Stimulated activated CD4-positive, alpha-beta T cell treated with anti-CD3 and anti-CD28 coated beads, Interleukin-2, amount 100 ng/mL, for 4 hours (primary cell): ENCODE measurements at places on chromosomes 6 and 20.
A peak's percentile ranks its signal among the peaks of the same experiment; 100 is the strongest.

- no peak for DNase-seq
Measured at GRCh38 chr6:11692451-11693376, 85.9 kb downstream of the ADTRP start.

- DNase-seq = no peak
Measured at GRCh38 chr6:130624046-130624445, 203.2 kb upstream of the SMLR1 start.

DNA sequence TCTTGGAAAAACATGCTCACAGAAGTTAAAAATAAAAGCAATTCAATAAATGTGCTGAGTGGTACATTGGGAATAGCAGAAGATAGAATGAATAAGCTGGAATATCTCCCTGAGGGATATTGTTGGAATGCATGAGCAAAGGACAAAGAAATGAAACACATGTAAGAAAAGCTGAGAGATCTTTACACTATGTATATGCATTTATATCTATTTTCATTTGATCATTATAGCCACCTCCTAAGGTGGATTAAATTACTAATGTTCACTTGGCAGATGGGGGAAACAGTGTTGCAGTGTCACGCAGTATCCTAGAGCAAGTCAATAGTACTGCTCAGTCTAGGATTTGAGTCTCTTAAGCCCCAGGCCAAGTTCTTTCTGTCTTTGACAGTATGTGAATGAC is 542.0 kb upstream of the MARCKS start:
- no peak for DNase-seq

- DNase-seq = peak; percentile 69
Measured at GRCh38 chr6:90080876-90081481, 186.7 kb downstream of the GJA10 start.

- peak; percentile 66 for DNase-seq
Measured at GRCh38 chr6:44096612-44097011, 30.6 kb downstream of the MRPL14 start.

DNA sequence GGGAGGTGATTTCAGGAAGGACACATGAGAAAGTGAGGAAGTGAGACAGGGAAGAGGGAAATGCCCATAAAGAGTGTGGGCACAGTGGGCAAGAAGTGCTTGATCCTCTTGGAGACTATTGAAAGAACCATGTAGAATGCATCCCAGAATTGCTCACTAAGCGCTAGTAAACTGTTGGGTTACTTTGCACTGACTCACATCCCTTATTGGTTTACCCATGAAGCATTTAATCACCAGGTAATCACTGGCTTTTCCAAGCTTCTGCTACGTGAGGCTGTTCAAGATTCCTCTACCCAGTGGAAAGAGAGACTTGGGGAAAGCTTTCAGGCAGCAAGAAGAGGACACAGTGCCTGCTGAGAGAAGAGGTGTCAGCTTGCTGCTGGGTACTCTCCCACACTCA is 410.0 kb upstream of the JAG1 start:
- DNase-seq = no peak

- DNase-seq = no peak
Measured at GRCh38 chr20:39890697-39891096, 798.3 kb downstream of the MAFB start.

DNA sequence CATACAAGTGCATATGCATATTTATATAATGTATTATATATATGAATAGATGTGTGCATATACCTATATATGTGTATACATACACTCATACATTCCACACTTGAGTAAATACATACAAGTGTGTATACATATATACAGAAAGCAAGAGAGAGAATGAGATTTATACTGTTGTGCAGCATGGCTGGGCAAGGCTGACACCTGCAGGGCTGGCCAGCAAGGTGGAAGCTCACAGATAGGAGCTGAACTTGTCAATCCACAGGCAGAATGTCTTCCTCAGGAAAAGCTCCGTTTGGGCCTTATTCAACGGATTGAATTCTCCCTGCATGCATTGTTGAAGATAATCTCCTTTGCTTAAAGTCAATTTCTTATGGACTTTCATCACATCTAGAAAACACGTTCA is 256.7 kb downstream of the ZNF217 start:
- no peak for DNase-seq

- no peak for DNase-seq
Measured at GRCh38 chr6:114595591-114595990, 252.8 kb upstream of the HS3ST5 start.

DNA sequence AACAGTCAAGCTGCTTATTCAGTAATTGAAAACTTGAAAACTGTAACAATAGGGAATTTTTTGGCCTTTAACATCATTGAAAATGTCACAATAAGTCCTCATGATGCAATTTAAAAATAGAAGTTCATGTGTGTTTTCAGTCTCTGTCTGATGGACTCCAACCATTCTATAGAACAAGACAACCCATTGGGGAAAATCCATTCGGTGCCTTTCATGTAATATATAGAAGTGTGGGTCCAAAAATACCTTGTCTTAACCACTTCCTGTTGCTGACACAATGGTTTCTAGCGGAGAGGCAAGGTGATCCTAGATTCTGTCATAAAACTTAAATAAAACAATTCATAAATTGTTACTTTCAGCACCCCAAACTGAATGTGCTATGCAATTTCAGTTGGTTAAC is 1131.3 kb upstream of the MAP3K7 start:
- no peak for DNase-seq

GRCh38 chr20:20206788-20207187 is 154.5 kb downstream of the CFAP61 start:
- no peak for DNase-seq

- DNase-seq = no peak
Measured at GRCh38 chr20:48636301-48636700, 191.5 kb downstream of the PREX1 start.

DNA sequence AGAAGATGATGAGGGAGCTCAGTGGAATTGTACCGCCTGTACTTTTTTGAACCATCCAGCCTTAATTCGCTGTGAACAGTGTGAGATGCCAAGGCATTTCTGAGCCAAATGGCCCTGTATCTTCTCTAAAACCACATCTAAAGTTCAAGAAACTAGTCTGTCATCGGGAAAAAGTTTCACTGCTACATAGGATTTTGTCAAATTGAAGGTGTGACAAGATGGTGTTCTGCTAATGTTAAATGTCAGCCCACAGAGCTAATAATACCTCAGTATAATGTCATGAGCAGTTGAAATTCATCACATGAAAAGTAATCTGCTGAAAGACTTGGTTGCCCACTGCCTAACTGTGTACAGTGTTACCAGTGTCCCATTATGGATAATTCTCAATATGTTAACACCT is 9.6 kb downstream of the SUMO4 start:
- DNase-seq = no peak

DNA sequence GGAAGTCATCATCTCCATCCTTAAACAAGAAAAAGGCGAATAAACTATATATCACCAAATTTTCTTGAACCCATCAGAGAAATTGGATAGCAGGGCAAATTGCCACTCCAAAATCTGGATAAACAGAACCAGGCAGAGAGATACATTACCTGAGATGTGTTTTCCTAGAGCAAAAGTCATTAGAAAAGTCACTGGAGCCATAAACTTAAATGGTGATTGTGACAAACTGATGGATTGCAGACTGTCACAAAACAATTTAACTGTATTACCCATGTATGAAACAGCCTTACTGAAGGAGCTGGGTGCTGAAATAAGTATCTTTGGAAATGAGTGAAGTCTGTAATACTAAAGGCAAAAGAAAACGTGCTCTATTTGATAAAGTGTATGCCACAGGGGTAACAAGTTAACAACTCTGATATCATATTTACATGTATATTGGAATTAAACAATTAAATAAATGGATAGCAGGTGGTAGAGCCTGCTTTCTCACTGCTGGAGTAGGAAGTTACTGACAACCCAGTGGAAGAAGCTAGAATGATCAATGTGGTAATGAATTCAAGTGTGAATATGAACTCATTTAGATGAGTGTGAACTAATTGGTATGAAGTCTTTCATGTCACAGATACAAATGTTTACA is 186.9 kb downstream of the LMBRD1 start:
- DNase-seq = no peak

GRCh38 chr6:119738425-119738824 is 388.9 kb upstream of the MAN1A1 start:
- no peak for DNase-seq

DNA sequence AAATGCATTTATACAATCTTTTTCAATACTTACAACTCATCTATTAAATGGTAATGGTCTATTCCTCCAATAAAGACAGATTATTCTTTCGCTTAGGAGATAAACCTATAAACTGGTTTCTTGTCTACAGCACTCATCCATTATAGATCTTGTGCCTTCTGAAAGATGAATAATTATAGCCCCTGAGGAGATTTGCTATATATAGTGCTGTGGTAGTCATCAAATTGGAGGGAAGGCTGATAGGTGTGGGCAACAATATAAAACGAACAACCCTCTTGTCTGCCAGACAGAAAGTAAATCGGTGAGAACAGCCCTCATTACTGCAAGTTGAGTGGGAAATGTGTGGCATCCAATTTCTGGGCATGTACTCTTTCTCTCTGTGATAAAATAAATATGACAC is 292.5 kb upstream of the CNR1 start:
- no peak for DNase-seq

GRCh38 chr20:571754-572441 is 28.3 kb upstream of the CSNK2A1 start:
- DNase-seq = no peak

- no peak for DNase-seq
Measured at GRCh38 chr6:160510976-160511617, 153.0 kb downstream of the LPA start.

DNA sequence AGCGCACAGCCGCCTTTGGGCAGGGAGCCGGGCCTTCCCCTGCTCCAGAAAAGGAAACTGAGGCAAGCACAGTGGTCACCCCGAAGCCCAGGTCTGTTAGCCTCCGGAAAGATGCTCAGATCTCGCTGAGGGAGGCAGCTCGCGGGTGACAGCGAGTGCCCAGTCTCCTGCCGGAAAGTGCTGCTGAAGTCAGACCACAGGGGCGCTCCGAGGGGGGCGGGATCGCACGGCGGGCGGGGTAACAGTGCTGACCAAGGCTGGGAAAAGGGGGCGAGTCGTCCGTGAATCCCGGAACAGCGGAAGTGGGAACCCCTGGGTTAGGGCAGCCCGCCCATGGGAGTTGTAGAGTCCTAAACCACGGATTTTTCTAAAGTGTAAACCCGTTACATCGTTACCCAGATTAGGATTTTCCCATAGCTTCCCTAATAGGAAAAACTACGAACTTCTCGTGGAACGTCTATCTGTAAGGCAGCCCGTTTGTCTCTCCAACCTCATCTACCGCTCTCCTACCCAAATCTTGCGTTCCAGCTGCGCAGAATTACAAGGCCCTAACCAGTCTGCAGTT is 504 bp downstream of the VPS16 start:
- no peak for DNase-seq

DNA sequence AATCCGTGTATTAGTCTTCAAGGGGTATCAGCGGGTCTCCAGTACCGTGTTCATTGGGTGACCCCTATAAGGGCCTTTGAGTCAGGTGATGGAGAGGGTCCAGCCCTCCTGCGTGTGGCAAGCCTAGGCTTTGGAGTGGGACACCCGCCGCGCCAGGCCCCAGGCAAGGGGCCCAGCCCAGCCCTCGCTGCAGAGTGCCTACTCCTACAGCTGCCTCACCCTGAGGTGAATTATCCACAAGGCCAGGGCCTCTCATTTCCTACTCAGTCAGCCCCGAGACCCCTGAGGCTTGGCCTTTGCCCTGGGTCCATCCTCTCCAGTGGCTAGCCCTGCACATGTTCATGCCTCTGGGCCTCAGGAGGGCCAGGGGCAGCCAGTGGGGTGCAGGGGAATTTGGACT is 45.1 kb downstream of the TMEM242 start:
- DNase-seq = no peak

DNA sequence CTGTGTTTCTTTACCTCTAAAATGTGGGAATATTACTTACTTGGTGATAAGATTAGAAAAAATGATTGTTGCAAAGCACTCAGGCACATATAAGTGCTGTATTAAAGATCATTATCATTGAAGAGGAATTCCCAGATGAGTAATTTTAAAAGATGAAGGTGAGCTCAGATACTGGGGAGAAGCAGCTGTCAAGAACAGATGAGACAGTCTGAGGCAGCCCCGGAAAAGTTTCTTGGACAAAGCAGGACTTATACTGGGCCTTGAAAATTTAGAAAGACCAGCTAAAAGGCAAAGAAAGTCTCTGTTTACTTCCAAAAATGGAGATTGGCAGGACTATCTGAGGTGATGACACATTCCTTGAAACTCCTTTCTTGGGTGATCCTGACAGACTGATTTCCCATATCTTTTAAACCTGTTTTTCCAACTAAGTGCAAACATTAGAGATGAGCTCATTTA is 93.8 kb upstream of the MARCKS start:
- no peak for DNase-seq

DNA sequence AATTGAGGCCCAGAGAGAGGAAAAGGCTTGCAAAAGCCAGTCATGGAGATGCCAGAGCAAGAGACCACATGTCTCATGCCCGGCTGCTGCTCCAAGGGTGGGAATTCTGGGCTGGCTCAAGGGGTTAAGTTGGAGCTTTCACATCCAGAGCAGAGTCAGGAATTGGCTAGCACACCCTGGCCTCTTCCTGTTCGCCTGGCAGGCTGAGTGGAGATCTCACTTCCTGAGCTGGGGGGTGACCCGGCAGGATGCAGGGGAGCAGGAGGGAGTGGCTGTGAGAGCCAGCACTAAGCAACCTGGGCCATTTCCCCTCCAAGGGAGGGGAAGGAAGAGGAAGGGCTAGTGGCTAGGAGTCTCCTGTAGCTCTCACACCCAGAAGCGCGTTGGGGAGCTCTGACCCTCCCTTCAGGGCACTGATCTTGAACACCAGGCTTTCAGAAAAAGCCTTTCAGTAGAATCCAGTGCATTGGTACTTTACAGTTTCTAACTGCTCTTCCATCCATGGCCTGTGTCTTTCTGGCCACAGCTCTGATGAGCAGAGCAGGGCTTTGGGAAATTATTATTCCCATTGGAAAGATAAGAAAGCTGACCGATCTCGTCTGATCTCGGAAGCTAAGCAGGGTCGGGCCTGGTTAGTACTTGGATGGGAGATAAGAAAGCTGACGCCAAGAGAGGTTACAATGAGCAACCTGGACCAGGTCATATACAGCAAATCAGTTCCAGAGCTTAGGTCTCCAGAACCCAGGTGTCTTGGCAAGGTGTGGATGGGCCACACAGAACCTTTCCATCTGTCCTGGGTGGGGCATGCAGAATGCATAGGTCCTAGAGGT is 2.2 kb upstream of the CCM2L start:
- no peak for DNase-seq

DNA sequence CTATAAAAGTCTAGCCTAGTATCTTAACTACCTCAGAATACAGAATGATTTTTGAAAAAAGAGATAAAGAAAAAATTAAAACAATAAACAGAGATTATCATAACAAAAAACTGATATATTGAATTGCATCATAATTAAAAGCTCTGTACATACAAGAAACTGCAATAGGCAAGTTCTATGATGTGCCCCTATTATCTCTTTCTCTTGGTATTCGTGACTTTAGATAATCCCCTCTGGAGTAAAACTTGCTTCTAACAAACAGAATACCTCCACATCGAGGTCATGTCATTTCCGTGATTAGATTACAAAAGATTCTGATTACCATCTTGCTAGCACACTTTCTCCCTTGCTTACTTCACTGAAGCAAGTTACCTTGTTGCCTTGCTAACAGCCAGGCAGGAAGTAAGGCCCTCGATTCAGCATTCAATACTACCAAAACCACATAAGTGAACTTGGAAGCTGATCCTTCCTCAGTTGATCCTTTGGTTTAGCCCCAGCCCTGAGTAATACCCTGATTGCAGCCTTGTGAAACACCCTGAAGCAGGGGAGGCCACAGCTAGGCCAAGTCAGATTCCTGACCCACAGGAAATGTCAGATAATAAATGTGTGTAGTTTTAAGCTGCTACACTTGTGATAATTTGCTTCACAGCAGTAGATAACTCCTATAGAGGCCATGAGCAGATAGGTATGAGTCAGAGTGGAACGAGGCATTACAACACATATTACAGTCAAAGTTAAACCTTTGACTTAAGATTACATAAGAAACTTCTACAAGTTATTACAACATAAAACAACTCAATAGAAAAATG is 53.7 kb upstream of the TMX4 start:
- no peak for DNase-seq
